Naive B cell (primary cell): ENCODE measurements at places on chromosomes 7 and 10. TPM values are rescaled to one million over a fixed set of nuclear protein-coding genes. Genes with fewer than 3 reads are reported as not detected.
A peak's percentile ranks its signal among the peaks of the same experiment; 100 is the strongest.

- no peaks in the 10 kb centered on the region for H3K4me1 ChIP-seq
- H3K36me3 ChIP-seq = no peaks in the 10 kb centered on the region
- peak overlapping the region; percentile 8 for H3K27ac ChIP-seq
- H3K4me3 ChIP-seq = no peak overlapping the region
Measured at GRCh38 chr7:148825338-148825737, 58.8 kb downstream of the EZH2 start.

The TCAF2 gene
- polyA plus RNA-seq = 4.4 TPM

- H3K27ac ChIP-seq = no peak overlapping the region
- no peaks in the 10 kb centered on the region for H3K27me3 ChIP-seq
- H3K4me1 ChIP-seq = no peaks in the 10 kb centered on the region
- no peak overlapping the region for H3K4me3 ChIP-seq
- peaks cover 17% of the 10 kb centered on the region for H3K36me3 ChIP-seq
Measured at GRCh38 chr7:91852263-91852741, 28.2 kb downstream of the MTERF1 start.

GRCh38 chr7:36370046-36370445 is 19.6 kb upstream of the ANLN start:
- no peak overlapping the region for H3K27ac ChIP-seq
- no peak for DNase-seq
- no peaks in the 10 kb centered on the region for H3K4me1 ChIP-seq
- H3K4me3 ChIP-seq = no peak overlapping the region
- no peaks in the 10 kb centered on the region for H3K36me3 ChIP-seq

GRCh38 chr10:129945941-129946760 is 17.9 kb downstream of the EBF3 start:
- no peaks in the 10 kb centered on the region for H3K36me3 ChIP-seq
- H3K4me3 ChIP-seq = no peak overlapping the region
- no peak overlapping the region for H3K27ac ChIP-seq
- DNase-seq = no peak

The GPR15LG gene
- not detected for polyA plus RNA-seq

DNA sequence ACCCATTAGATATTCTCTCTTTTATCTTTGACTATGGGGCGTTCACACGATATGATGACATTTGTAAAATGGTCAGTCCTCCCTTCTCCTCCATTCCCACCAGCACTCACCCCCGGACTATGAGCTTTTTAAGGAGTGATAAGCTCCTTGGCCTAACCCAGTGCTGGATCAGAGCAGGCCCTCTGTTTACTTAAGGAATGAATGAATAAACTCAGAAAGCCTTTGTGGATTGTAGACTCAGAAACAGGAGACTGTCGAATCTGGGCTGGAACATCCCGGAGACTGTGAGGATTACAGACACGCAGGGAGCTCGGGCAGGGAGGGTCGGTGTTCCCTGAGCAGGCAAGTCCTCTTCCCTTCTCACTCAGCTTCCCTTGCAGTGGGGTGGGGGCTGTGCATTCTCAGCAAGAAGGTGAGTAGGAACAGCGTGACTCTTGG is 6.8 kb upstream of the ZCCHC24 start:
- H3K4me3 ChIP-seq = no peak overlapping the region
- no peaks in the 10 kb centered on the region for H3K27me3 ChIP-seq
- no peaks in the 10 kb centered on the region for H3K4me1 ChIP-seq
- no peaks in the 10 kb centered on the region for H3K36me3 ChIP-seq

DNA sequence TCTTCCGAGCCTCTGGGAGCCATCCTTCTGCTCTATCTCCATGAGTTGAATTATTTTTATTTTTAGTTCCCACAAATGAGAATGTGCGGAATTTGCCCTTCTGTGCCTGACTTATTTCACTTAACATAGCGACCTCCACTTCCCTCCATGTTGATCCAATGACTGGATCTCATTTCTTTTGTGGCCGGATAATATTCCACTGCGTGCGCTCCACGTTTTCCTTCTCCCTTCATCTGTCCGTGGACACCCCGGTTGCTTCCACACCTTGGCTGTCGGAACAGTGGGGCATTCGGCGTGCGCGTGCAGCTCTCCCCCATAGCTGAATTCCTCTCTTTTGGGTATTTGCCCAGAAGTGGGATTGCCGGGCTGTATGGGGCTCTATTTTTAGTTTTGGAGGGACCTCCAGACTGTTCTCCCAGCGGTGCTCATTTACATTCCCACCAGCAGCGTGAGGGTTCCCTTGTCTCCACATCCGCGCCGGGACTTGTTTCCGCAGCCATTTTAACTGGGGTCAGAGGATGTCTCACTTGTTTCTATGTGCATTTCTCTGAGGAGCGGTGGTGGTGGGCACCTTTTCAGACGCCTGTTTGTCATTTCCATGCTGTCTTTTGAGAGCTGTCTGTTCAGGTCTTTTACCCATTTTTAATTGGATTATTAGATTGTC is 51.0 kb upstream of the SUN1 start:
- H3K4me3 ChIP-seq = no peak overlapping the region
- no peak for DNase-seq
- no peaks in the 10 kb centered on the region for H3K27me3 ChIP-seq
- no peaks in the 10 kb centered on the region for H3K36me3 ChIP-seq
- no peak overlapping the region for H3K27ac ChIP-seq

DNA sequence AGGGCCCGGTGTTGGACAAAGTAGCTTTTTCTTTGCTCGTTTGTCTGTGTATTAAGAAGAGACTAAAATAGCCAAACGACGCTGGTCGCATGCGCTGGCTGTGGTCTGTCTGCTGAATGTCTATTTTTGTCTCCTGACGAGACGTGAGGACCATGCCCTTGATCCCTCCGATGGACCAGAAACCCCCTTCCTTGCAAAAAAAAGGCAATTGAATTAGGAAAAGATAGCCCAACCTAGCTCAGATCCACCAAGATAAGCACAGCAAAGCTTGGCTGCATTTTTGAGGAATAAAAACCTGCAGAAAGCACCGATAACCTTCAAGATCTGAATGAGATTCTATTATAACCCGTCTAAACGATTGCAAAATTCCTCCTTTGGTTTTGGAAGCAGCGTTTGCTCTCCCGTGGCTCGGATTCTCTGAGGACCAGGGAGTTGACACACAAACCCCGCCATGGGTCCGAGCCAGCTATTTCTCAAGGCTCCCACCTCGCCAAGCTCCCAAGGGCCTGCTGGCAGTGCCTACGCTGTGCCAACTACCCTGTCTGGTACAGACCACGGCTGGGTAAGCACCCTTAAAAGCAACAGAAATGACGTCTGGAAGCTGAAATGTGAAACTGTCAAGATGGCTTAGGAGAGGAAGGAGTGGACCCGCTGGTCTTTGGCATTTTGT is 17.7 kb upstream of the TTYH3 start:
- no peak overlapping the region for H3K4me3 ChIP-seq
- H3K36me3 ChIP-seq = no peaks in the 10 kb centered on the region
- DNase-seq = peak; percentile 40
- no peak overlapping the region for H3K27ac ChIP-seq
- no peaks in the 10 kb centered on the region for H3K27me3 ChIP-seq

The NPTX2 gene
- polyA plus RNA-seq = not detected

The OR2A12 gene
- polyA plus RNA-seq = not detected

DNA sequence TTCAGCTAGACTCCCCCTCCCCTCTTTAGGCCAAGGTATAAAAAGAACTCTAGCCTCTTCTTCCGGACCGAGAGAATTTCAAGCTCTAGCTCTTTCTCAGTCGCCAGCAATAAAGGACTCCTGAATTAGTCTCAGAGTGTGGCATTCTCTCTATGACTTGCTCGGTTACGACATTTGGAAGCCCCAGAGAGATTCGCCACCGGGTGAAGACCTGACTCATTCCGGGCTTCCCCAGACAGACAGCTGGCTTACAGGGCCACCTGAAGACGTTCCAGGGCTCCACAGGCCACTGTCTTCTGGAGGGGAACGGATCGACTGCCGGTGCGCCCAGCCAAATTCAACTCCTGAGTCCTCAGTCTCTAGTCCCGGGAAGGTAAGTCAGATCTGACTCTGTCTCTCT is at the start of gene AKR1B15:
Gene AKR1B15 (plus strand): TSS at position 234 of the 400 bp plus-strand sequence. CDS start 15,510 bp downstream, outside the sequence.
- no peak within 1 kb of the TSS for H3K27ac ChIP-seq
- H3K36me3 ChIP-seq = no peaks in the 10 kb centered on the region
- no peak for DNase-seq
- H3K27me3 ChIP-seq = peaks cover 38% of the 10 kb centered on the region
- H3K4me3 ChIP-seq = no peak within 1 kb of the TSS
- H3K4me1 ChIP-seq = no peaks in the 10 kb centered on the region

DNA sequence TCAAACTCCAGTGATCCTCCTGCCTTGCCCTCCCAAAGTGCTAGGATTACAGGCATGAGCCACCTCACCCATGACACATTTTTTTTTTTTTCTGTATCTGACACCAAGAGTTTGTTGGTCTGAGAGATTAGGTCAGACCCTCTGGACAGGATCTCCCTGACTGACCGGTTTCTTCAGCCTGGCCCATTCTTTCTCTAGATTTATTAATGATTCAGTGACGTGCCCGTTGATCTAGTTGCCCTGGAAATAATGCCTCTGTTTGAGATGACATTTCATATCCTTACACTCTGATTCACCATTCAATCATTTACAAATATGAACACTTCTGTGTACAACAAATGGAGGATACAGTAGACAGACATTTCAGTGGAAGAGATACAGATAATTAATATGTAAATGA is 1.4 kb upstream of the ZNF212 start:
- H3K4me1 ChIP-seq = peaks cover 24% of the 10 kb centered on the region
- peak overlapping the region; percentile 66 for H3K4me3 ChIP-seq
- peaks cover 6% of the 10 kb centered on the region for H3K27me3 ChIP-seq
- H3K27ac ChIP-seq = peak overlapping the region; percentile 17
- peaks cover 8% of the 10 kb centered on the region for H3K36me3 ChIP-seq

- H3K27me3 ChIP-seq = peaks cover 40% of the 10 kb centered on the region
- H3K4me3 ChIP-seq = no peak overlapping the region
- H3K27ac ChIP-seq = no peak overlapping the region
- no peaks in the 10 kb centered on the region for H3K4me1 ChIP-seq
- DNase-seq = no peak
Measured at GRCh38 chr7:142898377-142899170, 13.0 kb upstream of the TRPV6 start.

The CYP2W1 gene
- polyA plus RNA-seq = not detected

The SPDYE18 gene
- not detected for polyA plus RNA-seq

GRCh38 chr7:107972941-107973376 is 30.0 kb downstream of the LAMB1 start:
- H3K27me3 ChIP-seq = peaks cover 21% of the 10 kb centered on the region
- no peak overlapping the region for H3K27ac ChIP-seq
- H3K4me1 ChIP-seq = no peaks in the 10 kb centered on the region
- DNase-seq = no peak
- H3K36me3 ChIP-seq = no peaks in the 10 kb centered on the region

DNA sequence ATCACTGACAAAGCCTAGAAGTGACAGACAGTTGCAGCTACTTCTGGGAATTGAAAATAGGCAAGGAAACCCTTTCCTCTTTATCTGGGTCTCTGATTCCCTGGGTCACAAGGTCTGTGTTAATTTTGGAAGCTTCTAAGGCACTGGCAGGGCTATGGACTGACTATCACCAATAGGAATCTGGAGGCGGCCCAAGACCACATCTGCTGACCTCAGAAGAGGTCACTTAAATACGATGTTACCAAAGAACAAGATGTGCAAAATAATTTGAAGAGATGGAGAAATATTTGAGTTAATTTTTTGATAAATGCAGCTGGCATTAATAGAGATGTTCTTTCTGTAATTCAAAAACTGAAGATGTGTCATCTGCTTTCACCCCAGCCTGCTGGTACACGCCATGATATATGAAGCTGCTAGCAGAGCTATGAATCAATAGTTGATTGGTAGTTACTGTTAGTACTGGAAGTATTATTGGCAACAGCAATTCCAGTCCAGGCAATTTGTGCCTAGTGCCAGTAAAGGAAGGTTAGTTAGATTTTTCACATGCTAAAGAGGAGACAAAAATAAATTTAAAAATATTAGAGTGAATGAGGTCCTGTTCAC is 5.5 kb upstream of the STEAP4 start:
- no peak overlapping the region for H3K27ac ChIP-seq
- no peak overlapping the region for H3K4me3 ChIP-seq
- H3K27me3 ChIP-seq = peaks cover 13% of the 10 kb centered on the region
- DNase-seq = no peak
- no peaks in the 10 kb centered on the region for H3K36me3 ChIP-seq

The PDE6C gene
- polyA plus RNA-seq = not detected

The NANOS1 gene
- polyA plus RNA-seq = not detected

DNA sequence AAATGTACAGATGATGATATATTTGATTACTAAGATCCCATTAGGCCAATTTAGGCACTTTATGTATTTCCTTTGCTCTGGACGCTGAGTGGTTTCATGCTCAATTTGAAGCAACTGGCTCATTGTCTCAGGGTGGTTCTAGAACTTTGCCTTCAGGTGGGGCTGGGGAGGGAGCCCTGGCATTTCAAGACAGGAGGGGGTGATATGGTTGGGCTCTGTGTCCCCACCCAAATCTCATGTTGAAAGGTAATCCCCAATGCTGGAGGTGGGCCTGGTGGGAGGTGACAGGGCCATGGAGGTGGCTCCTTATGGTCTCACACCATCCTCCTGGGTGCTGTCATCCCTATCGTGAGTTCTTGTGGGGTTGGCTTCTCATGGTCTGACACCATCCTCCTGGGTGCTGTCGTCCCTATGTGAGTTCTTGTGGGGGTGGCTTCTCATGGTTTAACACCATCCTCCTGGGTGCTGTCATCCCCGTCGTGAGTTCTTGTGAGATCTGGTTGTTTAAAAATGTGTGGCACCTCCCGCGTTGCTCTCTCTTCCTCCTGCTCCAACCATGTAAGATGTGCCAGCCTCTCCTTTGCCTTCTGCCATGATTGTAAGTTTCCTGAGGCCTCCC is 151.5 kb upstream of the KLF6 start:
- H3K36me3 ChIP-seq = no peaks in the 10 kb centered on the region
- H3K4me1 ChIP-seq = peaks cover 26% of the 10 kb centered on the region
- DNase-seq = no peak
- no peaks in the 10 kb centered on the region for H3K27me3 ChIP-seq
- H3K4me3 ChIP-seq = no peak overlapping the region

DNA sequence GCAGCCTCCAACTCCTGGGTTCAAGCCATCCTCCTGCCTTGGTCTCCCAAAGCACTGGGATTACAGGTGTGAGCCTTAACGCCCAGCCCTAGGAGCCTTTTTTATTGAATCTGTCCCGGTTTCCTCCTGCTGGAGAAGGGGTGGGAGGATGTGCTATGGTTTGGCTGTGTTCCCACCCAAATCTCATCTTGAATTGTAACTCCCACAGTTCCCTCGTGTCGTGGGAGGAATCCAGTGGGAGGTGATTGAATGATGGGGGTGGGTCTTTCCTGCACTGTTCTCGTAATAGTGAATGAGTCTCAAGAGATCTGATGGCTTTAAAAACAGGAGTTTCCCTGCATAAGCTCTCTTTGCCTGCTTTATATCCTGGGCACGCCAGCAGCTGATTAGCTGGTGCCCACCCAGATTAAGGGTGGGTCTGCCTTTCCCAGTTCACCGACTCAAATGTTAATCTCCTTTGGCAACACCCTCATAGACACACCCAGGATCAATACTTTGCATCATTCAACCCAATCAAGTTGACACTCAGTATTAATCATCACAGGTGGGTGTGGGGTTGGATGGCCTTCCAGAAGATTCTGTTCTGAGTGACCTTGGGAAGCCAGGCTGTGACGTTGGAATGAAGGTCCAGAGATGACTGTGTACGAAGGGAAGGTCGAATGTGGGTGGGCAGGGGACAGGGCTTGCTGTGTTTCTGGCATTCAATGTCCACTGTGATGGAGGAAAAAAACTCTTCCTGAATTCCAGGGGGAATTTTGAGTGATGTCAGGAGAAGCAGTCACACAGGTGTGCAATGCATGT is 33.8 kb upstream of the CUX1 start:
- H3K4me3 ChIP-seq = no peak overlapping the region
- peaks cover 6% of the 10 kb centered on the region for H3K27me3 ChIP-seq
- DNase-seq = no peak
- H3K27ac ChIP-seq = no peak overlapping the region
- peaks cover 5% of the 10 kb centered on the region for H3K4me1 ChIP-seq
- H3K36me3 ChIP-seq = no peaks in the 10 kb centered on the region

- no peaks in the 10 kb centered on the region for H3K36me3 ChIP-seq
- H3K27ac ChIP-seq = peak overlapping the region; percentile 97
- DNase-seq = peak; percentile 76
- peaks cover 28% of the 10 kb centered on the region for H3K4me1 ChIP-seq
- no peaks in the 10 kb centered on the region for H3K27me3 ChIP-seq
Measured at GRCh38 chr10:110919971-110920881, 822 bp downstream of the SHOC2 start.
